Common myeloid progenitor, CD34-positive (primary cell): ENCODE measurements at places on chromosomes 5 and 9.
A peak's percentile ranks its signal among the peaks of the same experiment; 100 is the strongest.

DNA sequence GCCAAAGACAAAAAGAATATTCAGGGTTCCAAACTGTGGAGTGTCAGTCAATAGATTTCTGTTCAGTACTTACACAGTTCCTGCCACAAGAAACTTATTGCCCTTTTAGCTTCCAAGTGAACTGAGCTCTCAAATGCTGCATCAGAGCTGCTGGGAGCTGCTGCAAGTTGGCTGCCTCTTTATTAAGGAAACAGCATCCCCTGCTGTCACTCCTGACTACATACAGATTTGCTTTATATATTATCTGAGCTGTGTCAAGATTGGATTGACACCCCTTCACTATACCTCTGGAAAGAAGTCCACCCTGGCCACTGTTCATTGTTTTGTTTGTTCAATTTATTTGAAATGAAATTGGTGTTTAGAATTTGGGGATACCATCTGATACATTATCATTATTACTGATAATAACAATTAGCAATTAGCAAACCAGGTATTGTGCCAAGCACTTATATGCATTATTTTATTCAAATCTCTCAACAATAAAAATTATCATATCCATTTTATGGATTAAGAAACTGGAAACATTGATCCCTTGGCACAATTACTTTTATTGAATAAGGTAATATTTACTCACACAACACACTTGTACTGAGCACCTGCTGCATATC lies 16.4 kb upstream of the C5orf58 start:
- H3K4me1 ChIP-seq: no peaks in the 10 kb centered on the region
- no peak overlapping the region for H3K4me3 ChIP-seq
- no peaks in the 10 kb centered on the region for H3K27me3 ChIP-seq
- peak; percentile 83 for DNase-seq

GRCh38 chr9:128552744-128553440 lies 505 bp downstream of the SPTAN1 start:
- H3K36me3 ChIP-seq: no peaks in the 10 kb centered on the region
- peak overlapping the region; percentile 58 for H3K4me3 ChIP-seq
- peak; percentile 42 for DNase-seq
- peaks cover 41% of the 10 kb centered on the region for H3K4me1 ChIP-seq
- H3K27me3 ChIP-seq: no peaks in the 10 kb centered on the region

GRCh38 chr9:79012561-79012960 lies 559.2 kb upstream of the TLE4 start:
- no peaks in the 10 kb centered on the region for H3K36me3 ChIP-seq
- no peak overlapping the region for H3K4me3 ChIP-seq
- no peaks in the 10 kb centered on the region for H3K4me1 ChIP-seq
- H3K27me3 ChIP-seq: no peaks in the 10 kb centered on the region
- DNase-seq: no peak

- no peaks in the 10 kb centered on the region for H3K36me3 ChIP-seq
- no peak overlapping the region for H3K4me3 ChIP-seq
- H3K27ac ChIP-seq: no peak overlapping the region
- peaks cover 6% of the 10 kb centered on the region for H3K4me1 ChIP-seq
- no peak for DNase-seq
Measured at GRCh38 chr9:135048758-135049444, 38.6 kb upstream of the OLFM1 start.

GRCh38 chr9:33817327-33818166 lies 587 bp downstream of the UBE2R2 start:
- no peaks in the 10 kb centered on the region for H3K36me3 ChIP-seq
- H3K27ac ChIP-seq: peak overlapping the region; percentile 89
- peak; percentile 71 for DNase-seq
- peaks cover 30% of the 10 kb centered on the region for H3K4me1 ChIP-seq
- no peaks in the 10 kb centered on the region for H3K27me3 ChIP-seq

GRCh38 chr9:121756474-121757280 lies 105.2 kb downstream of the DAB2IP start:
- no peaks in the 10 kb centered on the region for H3K36me3 ChIP-seq
- H3K27me3 ChIP-seq: no peaks in the 10 kb centered on the region
- no peak overlapping the region for H3K27ac ChIP-seq
- no peaks in the 10 kb centered on the region for H3K4me1 ChIP-seq
- DNase-seq: no peak
- H3K4me3 ChIP-seq: no peak overlapping the region

- no peak for DNase-seq
- H3K27ac ChIP-seq: no peak overlapping the region
- no peak overlapping the region for H3K4me3 ChIP-seq
Measured at GRCh38 chr5:39945870-39946269, 521.1 kb upstream of the DAB2 start.

GRCh38 chr9:106878081-106878837 lies 15.3 kb downstream of the ZNF462 start:
- H3K36me3 ChIP-seq: no peaks in the 10 kb centered on the region
- H3K4me3 ChIP-seq: no peak overlapping the region
- no peaks in the 10 kb centered on the region for H3K4me1 ChIP-seq
- no peaks in the 10 kb centered on the region for H3K27me3 ChIP-seq

- no peak overlapping the region for H3K27ac ChIP-seq
- H3K27me3 ChIP-seq: peaks cover 12% of the 10 kb centered on the region
- H3K4me1 ChIP-seq: peaks cover 5% of the 10 kb centered on the region
- H3K36me3 ChIP-seq: no peaks in the 10 kb centered on the region
- H3K4me3 ChIP-seq: no peak overlapping the region
- peak; percentile 53 for DNase-seq
Measured at GRCh38 chr5:171484460-171484899, 65.0 kb downstream of the FGF18 start.

DNA sequence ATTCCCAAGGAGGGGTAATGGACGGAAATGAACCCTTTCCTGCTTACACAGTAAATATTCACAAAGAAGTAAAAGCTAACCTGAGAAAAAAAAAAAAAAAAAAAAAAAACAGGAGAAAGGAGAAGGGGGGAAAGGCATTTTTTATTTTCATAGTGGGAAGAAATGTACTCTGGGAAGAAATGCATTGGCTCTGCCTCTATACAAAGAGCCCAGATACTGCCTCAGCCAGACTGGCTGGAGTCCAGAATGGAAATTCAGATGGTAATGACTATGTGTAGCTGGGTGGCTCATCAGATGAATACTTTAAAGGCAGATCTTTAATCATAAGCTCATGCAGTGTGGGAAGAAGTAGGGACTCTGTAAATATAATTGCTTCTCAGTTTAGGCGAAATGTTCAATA lies 124.9 kb upstream of the ZNF608 start:
- peaks cover 11% of the 10 kb centered on the region for H3K4me1 ChIP-seq
- H3K27me3 ChIP-seq: no peaks in the 10 kb centered on the region
- no peak for DNase-seq
- H3K4me3 ChIP-seq: no peak overlapping the region

GRCh38 chr5:80370390-80370789 lies 37.5 kb upstream of the ZFYVE16 start:
- H3K4me1 ChIP-seq: no peaks in the 10 kb centered on the region
- no peaks in the 10 kb centered on the region for H3K27me3 ChIP-seq
